ENCODE measurements at places on chromosomes 5 and 9.
A peak's percentile ranks its signal among the peaks of the same experiment; 100 is the strongest.

DNA sequence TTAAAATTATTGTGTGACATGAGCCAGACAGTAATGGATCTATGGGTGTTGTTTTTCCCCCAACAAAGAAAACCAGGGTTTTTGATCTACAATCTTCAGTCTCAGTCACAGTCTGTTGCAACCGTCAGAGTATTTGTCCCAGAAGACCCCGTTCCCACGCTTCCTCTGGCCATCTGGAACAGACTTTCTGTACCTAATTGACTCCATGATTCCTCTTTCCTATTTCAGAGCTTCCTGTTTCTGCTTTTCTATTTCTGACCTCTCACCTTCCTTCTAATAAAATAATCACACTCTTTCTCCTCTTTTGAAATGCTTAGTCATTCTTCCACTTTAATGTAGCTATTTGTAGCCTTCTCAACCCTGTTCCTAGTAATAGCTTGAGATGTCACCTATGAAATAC is 1044.8 kb downstream of the DTWD2 start:
- DNase-seq, result no peak

DNA sequence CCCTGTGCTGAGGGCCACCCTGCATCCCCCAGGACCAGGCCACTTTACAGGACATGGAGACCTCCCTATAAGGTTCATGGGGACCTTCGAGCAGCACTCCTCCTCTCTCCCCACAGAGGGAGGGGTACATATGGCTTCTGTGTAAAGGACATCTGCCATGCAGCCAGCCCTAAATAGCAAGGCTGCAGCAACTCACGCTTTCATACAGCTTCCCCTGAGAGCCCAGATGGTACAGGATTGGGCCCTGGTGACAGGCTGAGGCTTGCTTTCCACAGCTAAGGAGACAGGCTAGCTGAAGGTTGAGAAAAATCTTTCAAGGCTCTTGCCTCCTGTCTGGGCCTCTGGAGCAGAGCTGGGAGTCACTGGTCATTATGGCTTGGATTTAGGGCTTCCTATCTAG is 147.0 kb upstream of the ZNF366 start:
- no peak for DNase-seq

DNA sequence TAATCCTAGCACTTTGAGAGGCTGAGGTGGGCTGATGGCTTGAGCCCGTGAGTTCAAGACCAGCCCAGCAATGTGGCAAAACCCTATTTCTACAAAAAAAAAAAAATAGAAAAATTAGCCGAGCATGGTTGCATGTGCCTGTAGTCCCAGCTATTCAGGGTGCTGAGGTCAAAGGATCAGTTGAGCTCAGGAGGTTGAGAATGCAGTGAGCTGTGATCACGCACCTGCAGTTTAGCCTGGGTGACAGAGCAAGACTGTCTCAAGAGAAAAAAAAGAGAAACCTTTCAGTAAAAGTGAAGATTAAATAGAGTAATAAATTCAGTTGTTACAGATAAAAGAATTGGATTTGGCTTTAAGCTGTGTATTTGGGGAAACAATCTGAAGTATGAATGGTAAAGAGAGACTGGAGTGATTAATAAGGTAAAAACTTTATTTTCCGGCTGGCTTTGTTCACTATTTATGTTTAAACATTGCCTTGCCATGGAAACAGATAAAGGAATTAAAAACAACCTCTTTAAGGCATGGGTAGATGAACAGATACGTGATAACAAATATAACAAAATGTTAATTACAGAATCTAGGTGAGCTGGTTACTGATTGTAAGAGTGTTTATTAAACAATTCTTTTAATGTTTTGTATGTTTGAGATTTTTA is 56.0 kb upstream of the PCAT7 start:
- DNase-seq, result no peak

GRCh38 chr9:110869931-110870330 is 168.3 kb downstream of the LPAR1 start:
- DNase-seq, result no peak

GRCh38 chr5:176837707-176838115 is 27.4 kb downstream of the UNC5A start:
- DNase-seq, result peak; percentile 30
